Uterus (tissue), 4 donors: ENCODE measurements at places on chromosomes 3 and 15.

GRCh38 chr3:32758375-32758753 lies 59.4 kb upstream of the TRIM71 start:
- DNase-seq, result no peak

GRCh38 chr3:49422379-49423248 lies at the start of gene AMT:
Gene AMT (minus strand): TSS chr3:49422473. CDS start chr3:49422450, 23 bp downstream.
- no peak for DNase-seq

DNA sequence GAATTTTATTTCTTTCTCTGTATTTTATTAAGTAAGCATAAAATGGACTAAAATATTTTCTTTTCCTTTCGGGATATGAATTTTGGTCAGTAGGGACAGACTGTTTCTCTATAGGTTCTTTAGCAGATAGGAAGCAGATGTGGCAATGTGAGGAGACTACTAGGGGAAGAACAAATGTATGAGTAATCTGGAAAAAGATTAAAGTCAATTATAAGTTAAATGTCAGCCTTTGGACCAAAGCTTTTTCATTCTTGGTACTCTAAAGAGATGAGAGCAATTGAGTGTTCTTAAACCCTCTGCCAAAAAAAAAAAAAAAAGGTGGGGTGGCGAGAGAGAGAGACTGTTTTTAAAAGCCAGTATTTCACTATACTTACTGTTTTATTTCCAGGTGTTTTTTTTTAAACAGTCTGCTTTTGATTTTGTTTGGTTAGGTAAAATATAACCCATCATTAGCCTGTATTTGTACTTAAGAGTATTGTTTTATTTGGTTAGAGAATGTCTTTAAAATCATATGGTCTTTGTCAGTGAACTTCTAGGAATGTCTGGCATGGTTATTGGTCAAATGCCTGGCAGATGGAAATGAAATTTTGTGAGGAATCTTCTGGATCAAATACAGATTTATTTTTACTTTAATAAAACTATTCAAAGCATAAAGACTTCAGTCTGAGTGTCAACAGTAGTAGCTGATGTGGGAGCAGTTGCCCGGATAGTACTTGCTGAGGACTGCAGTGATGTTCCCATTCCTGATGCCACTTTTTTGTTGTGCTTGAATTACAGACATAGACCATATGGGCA lies 63.8 kb downstream of the LRRC49 start:
- no peak for DNase-seq

DNA sequence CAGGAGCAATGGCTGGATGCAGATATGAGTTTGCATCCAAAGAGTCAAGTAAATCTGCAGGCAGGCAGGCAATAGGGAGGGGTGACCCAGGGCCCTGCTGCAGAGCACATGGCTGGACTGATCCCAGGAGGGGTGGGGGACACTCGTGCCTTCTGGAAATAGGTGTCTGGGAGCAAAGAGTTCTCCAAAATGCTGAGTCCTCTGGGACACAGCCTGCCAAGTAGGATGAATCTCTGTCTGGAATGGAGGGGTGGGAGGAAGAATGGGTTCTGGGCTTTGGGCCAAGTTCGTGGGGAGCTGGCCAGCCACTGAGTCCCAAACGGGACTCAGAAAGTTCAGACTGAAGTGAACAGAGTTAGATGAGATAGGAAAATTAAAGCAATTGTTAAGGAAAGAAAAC lies 214.5 kb downstream of the MTHFS start:
- peak; percentile 47 for DNase-seq

GRCh38 chr3:80010021-80010571 lies 242.3 kb upstream of the ROBO1 start:
- no peak for DNase-seq

- DNase-seq, result peak; percentile 84
Measured at GRCh38 chr3:59245859-59246501, 196.2 kb upstream of the CFAP20DC start.

DNA sequence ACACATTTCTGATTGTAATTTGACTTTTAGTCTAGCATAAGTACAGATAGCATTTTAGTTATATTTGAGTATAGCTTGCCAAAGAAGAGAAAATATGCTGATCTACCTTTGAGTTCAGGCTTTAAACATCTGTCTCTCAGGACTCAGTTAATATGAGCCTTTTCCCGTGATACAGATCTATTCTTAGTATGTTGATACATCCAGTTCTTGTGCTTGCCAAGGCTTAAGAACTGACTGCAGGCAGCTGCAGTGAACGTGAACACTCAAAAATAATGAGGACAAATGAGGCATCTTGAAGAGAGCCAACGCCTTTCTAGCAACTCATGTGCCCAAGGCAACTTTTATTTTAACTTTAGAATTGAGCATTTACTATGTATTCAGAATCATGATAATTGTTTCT lies 325.5 kb downstream of the SI start:
- DNase-seq, result no peak

DNA sequence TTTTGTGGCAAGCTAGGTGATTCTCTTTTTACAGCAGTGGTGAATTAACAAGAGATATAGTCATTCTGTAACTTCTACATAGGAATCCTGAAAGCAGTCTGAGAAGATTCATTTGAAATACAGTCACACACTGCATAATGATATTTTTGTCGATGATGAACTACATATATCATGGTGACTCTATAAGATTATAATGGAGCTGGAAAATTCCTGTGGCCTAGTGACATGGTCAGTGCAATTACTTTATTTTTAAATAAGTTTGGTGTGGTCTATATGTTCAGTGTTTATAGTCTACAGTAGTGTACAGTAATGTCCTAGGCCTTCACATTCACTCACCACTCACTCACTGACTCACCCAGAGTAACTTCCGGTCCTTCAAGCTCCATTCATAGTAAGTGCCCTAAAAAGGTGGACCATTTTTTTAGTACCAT lies 511.4 kb upstream of the MCTP2 start:
- DNase-seq, result no peak

DNA sequence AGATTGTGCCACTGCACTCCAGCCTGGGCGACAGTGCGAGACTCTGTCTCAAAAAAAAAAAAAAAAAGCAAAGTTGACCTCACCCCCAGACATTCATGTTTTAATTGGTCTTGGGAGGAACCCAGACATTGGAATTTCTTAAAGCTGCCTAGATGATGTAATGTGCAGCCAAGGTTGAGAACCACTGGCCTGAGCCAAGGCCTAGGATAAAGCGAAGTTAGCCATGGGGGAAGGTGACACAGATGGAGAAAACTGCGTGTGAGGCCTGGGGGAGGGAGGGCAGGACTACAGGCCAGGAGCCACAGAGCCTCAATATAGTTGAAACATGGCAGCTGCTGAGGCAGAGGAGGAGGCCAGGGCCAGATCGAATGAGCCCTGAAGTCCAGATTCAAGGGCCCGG lies 21.0 kb downstream of the GLB1 start:
- no peak for DNase-seq

DNA sequence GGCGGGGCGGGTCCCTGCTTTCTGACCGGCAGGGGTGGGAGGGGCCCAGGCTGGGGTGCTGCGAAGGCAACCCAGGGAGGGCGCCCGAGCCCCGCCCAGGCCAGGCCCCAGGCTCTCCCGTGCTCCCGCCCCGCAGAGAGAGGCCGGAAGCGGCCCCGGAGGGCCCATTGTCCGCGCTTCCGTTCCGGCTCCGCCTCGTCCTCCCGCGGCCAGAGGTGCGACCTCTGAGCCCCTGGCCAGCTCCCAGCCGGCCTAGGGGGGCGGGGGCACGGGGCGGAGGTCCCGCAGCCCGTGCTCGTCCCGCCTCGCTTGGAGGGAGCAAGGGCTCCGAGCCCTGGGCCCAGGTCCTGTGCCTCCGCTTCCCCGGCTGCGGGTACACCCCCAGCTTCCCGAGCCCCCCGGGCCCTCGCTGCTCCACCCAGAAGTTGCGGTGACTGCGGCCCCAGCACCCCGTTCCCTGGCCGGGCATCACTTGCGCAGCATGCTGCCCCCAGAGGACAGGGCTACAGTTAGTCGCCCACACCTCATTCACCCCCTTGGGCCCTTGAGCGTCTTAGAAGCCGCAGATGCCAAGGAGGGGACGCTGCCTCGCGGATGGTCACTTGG lies 20.4 kb upstream of the PLXND1 start:
- peak; percentile 91 for DNase-seq

GRCh38 chr3:107939691-107940442 lies 151.0 kb downstream of the CD47 start:
- no peak for DNase-seq

DNA sequence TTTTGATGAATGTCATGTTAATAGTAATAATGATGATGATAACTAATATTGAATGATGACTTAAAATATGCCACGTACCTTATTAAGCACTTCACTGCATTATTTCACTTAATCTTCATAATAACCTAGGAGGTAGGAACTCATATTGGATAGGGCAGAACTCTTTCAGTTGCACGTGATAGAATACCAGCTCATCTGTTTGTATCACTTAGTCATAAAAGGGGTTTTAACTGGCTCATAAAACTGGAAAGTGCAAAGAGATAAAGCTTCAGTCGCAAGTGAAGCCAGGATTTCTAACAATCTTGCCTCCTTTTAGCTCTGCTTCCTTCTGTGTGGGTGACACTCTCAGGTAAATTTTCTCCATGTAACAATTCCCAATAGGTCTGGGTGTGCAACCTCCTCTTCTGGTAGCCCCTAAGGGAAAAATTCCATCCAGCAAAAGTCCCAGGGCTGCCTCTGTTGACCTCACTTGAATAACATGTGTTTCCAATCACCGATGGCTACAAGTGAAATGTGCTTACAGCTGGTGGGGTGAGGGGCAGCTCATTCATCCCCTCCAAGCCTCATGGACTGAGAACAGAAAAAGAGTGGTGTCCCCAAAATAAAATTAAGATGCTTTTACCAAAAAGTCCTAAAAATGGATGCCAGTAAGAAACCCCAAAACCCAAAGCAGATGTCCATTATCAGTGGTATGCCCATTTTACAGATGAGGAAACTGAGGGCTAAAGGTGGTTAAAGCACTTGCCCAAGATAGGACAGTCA lies 9.3 kb downstream of the GXYLT2 start:
- no peak for DNase-seq

- DNase-seq, result peak; percentile 74
Measured at GRCh38 chr3:58630076-58630709, 36.4 kb downstream of the FAM3D start.

- peak; percentile 82 for DNase-seq
Measured at GRCh38 chr15:90174140-90174875, 26.8 kb upstream of the SEMA4B start.

- DNase-seq, result no peak
Measured at GRCh38 chr3:52798376-52798977, 3.9 kb downstream of the ITIH3 start.

DNA sequence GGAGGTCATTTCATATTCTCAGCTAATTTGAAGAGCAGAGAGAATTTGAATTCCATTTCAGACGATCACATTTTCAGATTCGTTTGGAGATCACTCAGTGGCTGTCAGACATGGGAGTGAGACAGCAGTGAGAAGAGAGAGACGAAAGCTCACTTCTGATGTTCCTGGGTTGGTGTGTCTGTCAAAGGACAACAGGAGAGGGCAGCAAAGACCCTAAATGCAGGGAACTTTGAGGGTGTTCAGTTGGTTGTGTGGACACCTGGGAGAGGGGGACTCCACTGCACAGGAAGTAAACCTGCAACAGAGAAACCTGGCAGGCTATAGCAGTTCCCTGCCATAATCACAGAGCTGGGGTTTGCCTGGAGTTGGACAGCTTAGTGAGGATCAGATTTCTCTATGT lies 675.1 kb downstream of the SQOR start:
- no peak for DNase-seq

DNA sequence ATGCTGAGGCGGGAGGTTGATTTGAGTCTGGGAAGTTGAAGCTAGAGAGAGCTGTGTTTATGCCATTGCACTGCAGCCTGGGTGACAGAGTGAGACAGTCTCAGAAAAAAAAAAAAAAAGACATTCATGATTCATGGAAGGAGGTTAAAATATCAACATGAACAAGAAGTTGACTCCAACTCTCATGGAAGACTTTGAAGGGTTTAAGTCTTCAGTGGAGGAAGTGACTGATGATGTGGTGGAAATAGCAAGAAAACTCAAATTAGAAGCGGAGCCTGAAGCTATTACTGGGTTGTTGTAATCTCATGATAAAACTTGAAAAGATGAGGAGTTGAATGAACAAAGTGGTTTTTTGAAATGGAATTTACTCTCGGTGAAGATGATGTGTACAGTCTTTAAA lies 491.8 kb downstream of the SQOR start:
- no peak for DNase-seq

GRCh38 chr3:34264337-34265041 lies 466.1 kb downstream of the PDCD6IP start:
- no peak for DNase-seq

DNA sequence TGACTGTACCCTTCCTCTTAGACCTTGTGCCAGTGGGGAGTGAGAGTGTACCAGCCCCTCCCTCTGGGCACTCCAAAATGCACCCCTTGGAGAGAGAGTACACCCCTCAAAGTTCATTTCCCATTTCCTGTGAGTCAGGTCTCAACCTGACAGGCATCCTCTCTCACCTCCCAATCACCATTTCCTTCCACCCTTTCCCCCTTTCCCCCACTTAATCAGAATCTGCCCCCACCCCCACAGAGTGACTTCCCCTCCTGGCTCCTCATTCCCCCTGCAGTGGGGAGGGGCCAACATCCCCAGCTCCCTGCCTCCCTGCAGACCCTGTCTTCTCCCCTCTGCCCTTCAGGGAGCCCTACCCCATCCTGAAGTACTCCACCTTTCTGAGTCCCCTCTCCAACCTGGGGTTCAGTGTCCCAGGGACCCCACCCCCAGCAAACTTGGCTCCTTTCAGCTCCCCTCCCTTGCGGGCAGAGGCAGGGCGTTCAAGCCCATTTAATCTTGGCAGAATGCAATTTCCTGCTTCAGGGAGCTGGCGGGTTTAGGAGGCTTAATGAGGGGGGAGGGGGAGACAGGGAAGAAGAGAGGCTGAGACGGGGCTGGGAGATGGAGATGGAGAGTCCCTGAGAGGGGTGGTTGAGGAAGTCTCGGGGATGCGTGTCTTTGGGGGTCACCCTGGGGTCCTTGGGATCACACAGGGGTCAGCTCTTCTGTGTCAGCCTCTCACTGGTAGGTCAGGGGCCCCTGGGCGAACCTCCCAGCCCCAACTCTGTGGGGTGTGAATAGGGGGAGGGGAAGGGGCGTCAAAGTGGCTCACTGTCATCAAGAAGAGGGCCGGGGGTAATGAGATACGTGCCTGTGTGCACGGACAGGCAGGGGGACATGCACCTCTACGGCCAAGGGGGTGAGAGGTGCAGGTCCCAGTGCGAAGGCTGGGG lies 16.6 kb upstream of the SEMA3F start:
- no peak for DNase-seq

DNA sequence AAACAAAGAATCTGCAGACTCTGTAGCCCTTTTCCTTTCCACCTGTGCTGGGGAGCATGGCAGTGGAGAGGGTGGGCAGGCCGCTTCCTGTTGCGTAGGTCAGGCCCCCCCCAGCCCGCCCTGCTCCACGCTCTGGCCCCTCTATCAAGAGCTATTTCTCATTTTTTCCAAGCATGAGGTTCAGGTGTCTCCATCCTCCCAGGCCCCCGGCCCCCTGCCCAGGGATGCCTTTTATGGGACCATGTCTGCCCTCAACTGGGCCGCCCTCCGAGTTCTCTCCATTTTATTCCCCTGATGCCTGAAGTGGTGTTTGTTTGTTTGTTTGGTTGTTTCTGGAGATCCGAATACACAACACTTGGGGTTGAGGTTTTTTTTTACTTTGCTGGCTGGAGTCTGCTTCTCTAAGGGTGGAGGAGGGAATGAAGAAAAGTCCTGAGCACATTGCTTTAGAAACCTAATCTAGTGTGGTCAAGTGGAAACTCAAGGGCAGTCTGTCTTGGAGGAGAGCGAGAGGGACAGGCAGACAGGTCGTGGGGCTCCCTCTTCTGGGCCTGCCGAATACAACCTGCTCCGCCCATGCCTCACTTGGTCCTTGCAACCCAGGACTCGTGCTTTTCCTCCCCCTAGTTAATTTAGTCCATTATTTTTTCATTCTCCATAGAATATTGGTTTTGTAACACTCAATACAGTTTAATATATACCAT lies 176.5 kb upstream of the LYSMD4 start:
- DNase-seq, result no peak
